ENCODE measurements at places on chromosomes 13 and 19.
A peak's percentile ranks its signal among the peaks of the same experiment; 100 is the strongest.

GRCh38 chr13:113506871-113507388 lies 16.4 kb upstream of the DCUN1D2 start:
- DNase-seq, result no peak

DNA sequence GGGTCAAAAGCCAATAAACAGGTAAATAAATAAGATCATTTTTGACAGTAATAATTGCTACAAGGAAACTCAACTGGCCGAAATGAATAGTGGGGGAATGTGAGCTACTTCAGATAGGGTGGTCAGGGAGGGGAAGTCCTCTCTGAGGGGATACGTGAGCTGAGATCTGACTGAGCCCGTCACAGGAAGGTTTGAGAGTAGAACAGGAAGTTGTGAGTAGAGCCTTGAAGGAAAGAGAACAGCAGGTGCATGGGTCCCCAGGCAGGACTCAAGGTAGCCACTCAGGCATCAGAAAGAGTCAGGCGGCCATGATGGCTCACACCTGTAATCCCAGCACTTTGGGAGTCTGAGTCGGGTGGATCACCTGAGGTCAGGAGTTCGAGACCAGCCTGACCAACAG lies 6.3 kb downstream of the IRGQ start:
- DNase-seq, result no peak

DNA sequence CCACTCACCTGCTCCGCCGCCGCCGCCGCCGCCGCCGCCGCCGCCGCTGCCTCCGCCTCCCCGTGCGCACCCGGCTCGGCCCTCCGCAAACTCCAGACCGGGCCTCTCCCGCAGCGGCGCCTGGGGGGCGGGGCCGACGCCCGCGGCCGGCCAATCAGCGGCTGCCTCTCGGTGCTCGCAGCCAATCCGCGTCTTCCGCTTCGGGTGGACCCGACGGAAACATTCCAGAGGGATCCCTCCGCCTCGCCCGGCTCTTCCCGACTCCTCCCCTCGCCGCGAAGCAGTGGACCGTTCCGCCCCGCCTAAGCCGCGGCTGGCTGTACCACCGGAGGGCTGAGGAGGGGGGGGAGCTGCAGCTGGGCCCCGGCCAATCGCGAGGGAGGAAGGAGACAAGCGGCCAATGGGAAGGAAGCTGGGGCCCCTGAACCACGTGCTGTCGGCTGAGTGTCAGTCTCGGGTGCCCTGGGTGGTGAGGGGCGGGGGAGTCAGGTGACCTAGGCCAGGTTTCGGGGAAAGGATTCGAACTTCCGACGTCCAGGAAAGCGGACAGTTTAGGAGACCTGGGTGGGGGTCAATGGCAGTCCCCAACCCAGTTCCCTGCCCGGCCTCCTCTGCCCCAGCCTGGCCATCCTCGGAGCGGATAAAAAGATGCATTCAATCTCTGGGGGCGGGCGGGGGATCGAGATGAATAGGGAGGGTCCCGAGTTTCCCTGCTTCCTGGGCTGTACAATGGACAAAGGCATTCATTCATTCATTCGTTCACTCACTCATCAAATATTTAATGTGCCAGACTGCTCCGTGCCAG lies at the start of gene GIPC1:
GIPC1 (minus strand) TSS at position 99 of the 805 bp plus-strand sequence. CDS start 13,151 bp downstream, outside the sequence.
- DNase-seq, result peak; percentile 99

GRCh38 chr13:74795526-74795925 lies 661.3 kb upstream of the KLF12 start:
- no peak for DNase-seq

- no peak for DNase-seq
These were observed 1783.9 kb upstream of the PCDH20 start for GRCh38 chr13:63199508-63199907.

- DNase-seq, result no peak
These were observed 39.4 kb downstream of the ADPRHL1 start for GRCh38 chr13:113413898-113414282.

DNA sequence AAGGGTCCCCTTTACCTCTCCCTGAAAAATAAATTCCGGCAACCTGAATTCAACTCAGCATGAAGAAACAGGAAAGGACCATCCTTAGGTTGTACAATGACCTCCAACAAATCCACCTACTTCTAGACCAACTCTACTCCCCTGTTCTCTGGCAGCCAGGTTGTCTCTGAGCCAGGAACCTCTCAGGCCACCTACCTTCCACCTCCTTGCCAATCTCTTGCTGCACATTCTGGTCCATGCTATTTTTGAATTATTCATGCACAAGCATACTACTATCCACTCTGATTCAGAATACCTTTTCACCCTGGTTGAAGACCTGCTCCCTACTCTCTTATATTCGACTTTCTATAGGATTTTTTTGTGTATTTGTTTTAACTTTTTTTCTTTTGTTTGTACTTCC lies 415.0 kb upstream of the ZNF507 start:
- DNase-seq, result no peak

DNA sequence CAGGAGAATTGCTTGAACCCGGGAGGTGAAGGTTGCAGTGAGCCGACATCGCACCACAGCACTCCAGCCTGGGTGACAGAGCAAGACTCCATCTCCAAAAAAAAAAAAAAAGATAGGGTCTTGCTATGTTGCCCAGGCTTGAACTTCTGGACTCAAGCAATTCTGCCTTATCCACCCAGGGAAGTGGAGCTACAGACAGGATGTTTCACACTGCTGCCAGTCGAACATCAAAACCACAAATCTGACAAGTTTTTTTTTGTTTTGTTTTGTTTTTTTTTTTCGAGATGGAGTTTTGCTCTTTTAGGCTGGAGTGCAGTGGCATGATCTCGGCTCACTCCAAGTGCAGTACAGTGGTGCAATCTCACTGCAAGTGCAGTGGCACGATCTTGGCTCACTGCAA lies 10.8 kb downstream of the XPO4 start:
- DNase-seq, result no peak

DNA sequence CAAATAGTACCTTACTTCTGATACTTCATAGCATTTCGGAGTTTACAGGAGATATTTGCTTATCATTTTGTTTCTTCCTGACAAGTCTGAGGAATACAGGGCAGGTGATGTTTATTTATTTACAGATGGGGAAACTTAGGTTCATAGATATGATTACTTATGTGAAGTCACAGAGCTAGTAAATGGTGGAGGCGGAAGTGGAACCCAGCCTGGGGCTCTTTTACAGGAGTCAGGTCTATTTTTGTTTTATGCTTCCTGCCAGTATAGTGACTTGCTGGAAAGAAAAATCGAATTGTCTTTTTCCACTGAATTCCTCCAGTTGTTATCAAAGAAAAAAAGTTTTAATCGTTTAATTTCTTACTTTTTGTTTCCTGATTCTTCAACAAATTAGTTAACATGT lies 66.5 kb downstream of the DGKH start:
- DNase-seq, result no peak

GRCh38 chr19:28606269-28607032 lies 606.5 kb downstream of the UQCRFS1 start:
- DNase-seq, result no peak
